Nucleus accumbens (tissue), 56 donors: ENCODE measurements at places on chromosomes 7 and 10.

GRCh38 chr10:14653271-14654161, 121.2 kb downstream of the FAM107B start:
- no peak for DNase-seq

GRCh38 chr7:129008645-129009414, 46.1 kb downstream of the TNPO3 start:
- no peak for DNase-seq

- no peak for DNase-seq
Observed at GRCh38 chr7:44102846-44103565, 1.1 kb upstream of the AEBP1 start.

DNA sequence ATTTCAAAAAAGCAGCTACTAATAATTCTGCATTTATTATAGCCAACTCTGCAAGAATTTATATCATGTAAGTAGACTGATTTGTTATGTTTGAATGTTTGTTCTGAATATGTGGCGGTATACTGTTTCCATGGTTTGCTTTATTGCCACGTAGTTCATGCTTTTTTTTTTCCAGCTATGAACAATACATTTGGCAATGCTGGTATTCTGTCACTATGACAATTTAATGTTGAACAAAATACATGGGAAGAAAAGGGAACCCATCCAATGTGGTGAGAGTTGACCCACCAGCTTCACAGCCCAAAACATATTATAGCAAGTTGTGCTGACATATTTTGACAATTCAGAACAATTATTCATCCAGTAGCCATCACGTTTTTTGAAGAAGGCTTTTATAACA, 145.6 kb downstream of the CCDC71L start:
- no peak for DNase-seq

DNA sequence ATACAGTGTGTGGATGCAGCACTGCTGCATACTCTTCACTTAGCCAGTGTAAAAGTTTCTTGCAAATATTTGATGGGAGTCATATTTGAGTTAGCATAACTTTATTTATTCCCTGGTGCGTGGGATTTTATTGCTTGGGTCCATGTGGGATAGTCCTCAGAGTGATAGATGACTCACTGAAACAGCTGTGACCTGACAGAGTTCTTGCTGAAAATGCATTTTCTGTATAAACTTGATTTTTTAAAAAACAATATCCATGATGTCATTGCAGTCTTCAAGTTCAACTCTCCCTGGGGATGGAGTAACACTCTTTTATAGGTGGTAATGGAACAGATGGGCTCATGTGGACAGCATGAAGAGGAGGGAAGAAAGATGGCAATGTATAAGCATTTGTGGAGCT, 310.0 kb downstream of the PPP1R3A start:
- DNase-seq: no peak

- no peak for DNase-seq
Observed at GRCh38 chr10:53601260-53601875, 828.8 kb upstream of the MBL2 start.

- no peak for DNase-seq
Observed at GRCh38 chr10:75649466-75649865, 218.0 kb downstream of the LRMDA start.

DNA sequence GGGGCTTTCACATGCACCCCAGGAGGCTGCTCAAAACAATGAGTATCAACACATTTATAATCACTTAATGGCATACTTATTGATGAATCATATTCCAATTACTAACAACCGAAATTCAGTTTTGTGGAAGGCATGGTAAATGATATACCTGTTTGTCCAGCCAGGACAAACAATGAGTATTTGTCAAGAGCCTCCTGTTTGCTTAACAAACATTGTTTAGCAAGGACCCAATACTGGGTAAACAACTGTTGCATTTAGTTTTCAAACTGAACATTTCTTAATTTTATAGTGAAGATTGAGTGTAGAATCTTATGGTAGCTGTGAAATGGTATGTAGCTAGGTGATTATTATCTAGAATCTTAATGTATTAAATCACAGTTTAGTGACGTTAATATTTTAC, 473.7 kb downstream of the ATRNL1 start:
- no peak for DNase-seq

- DNase-seq: no peak
Observed at GRCh38 chr7:47327346-47327697, 254.6 kb downstream of the TNS3 start.

DNA sequence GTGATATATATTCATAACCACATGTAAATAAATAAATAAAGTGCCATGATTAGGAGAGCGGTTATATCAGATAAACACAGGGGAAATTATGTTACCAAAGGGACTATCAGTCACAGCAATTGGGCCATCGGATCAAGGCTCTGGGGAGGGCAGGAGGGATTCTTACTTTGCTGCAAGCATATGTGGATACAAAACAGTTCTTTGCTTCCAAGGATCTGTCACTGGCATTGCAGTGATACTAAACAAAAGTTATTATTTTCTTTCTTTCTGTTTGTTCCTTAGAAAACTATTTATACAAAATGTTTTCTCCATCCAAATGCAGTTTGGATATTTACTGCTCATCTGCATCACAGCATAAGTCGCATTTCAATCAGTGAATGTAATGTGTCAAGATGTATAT, 188.4 kb upstream of the MGMT start:
- no peak for DNase-seq

DNA sequence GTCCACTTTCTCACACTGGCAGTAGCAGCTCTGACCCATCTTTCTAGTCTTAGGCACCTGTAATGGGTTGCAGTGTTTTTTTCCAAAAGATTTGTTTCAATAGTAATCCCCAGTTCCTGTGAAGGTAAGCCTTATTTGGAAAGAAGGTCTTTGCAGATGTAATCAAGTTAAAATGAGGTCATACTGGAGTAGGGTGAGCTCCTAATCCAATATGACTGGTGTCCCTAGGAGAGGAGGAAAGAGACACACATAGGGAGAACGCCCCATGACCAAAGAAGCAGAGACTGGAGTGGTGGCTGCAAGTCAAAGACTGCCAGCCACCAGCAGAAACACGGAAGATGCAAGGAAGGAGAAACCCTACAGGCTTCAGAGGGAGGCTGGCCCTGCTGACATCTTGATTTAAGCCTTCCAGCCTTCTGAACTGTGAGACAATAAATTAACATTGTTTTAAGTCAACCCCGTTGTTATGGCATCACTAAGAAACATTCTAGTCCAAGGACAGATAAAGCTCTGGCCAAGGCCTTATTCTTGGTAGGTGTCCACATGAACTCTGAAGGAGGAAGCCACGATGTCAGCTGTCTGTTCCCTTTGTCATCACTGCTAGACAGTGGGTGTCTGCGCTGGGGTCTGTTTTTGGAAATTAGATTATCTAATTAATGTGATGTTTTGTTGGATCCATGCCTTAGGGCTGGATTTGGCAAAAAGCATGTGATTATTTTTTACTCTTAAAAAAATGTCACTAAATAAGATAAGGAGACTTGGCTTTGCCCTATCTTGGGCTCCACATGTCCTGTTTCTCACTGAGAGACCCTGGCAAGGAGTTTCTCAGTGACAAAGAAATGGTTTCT, 214.9 kb downstream of the KCNMA1 start:
- DNase-seq: no peak

DNA sequence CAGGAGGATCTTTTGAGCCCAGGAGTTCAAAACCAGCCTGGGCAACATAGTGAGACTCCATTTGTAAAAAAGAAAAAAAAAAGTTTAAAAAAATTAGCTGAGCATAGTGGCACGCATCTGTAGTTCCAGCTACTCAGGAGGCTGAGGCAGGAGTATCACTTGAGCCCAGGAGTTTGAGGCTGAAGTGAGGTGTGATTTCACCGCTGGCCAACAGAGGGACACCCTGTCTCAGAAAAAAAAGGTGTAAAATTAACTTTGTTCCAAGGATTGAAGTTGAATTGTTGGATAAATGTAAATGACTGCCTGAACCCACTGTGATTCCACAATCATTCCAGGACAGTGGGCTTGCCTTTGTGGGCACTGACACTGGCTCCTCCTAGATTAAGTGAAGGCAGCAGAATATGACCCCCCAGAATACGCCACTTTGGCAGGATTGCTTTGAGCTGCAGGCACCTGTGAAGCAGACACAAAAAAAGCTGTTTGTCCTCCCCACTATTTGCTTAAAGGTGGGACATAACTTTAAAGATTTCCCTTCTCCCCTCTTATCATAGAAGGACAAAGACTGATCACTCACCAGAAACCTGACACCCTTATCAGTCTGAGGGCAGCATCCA, 57.2 kb upstream of the FOXI2 start:
- DNase-seq: no peak

- DNase-seq: no peak
Observed at GRCh38 chr10:49762566-49762877, 399 bp upstream of the OGDHL start.

DNA sequence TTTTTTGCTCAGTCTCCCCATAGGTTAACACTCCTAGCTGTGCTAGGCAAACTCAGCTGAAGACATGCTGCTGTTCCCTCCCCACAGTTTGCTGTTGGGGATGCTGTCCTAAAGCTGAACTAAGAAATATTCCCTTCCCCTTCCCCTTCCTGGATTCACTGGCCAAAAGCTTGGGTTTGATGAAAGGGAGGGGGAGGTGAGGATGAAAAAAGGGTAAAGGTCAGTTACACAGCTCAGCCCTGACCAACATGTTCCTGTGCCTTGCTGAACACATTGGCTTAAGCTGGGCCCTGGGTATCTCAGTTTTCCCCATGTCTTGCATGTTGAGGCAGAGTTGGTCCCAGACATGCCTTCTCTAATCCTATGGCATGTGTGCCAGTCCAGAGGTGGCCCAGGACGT, 15.3 kb downstream of the CCM2 start:
- DNase-seq: no peak

GRCh38 chr7:65820287-65820950, 52.5 kb upstream of the VKORC1L1 start:
- no peak for DNase-seq

- no peak for DNase-seq
Observed at GRCh38 chr10:45550903-45551786, 121.4 kb downstream of the ZFAND4 start.
